ENCODE measurements at places on chromosomes 6 and 20. TPM values are rescaled to one million over a fixed set of nuclear protein-coding genes. Genes with fewer than 3 reads are reported as not detected.
A peak's percentile ranks its signal among the peaks of the same experiment; 100 is the strongest.

Gene KCNK15
- polyA plus RNA-seq: not detected

Gene SLC2A10
- 18.0 TPM for polyA plus RNA-seq

Gene HLA-DPA1
- polyA plus RNA-seq: 21.3 TPM

Gene SAMD3
- polyA plus RNA-seq: 0.64 TPM

Gene C6orf163
- 6.5 TPM for polyA plus RNA-seq

Gene APOBEC2
- 0.71 TPM for polyA plus RNA-seq

Gene DHX16
- polyA plus RNA-seq: 51.8 TPM

Gene GSTA3
- polyA plus RNA-seq: 0.27 TPM

Gene WFDC10B
- polyA plus RNA-seq: not detected

- no peak for DNase-seq
These were observed 122.7 kb downstream of the SMOC2 start for GRCh38 chr6:168563656-168564055.

GRCh38 chr20:10006447-10007090 is 28.2 kb upstream of the ANKEF1 start:
- peak; percentile 8 for DNase-seq

- DNase-seq: no peak
These were observed 501 bp upstream of the ELOVL5 start for GRCh38 chr6:53349209-53349693.

GRCh38 chr20:12914804-12915203 is 94.0 kb upstream of the SPTLC3 start:
- no peak for DNase-seq

DNA sequence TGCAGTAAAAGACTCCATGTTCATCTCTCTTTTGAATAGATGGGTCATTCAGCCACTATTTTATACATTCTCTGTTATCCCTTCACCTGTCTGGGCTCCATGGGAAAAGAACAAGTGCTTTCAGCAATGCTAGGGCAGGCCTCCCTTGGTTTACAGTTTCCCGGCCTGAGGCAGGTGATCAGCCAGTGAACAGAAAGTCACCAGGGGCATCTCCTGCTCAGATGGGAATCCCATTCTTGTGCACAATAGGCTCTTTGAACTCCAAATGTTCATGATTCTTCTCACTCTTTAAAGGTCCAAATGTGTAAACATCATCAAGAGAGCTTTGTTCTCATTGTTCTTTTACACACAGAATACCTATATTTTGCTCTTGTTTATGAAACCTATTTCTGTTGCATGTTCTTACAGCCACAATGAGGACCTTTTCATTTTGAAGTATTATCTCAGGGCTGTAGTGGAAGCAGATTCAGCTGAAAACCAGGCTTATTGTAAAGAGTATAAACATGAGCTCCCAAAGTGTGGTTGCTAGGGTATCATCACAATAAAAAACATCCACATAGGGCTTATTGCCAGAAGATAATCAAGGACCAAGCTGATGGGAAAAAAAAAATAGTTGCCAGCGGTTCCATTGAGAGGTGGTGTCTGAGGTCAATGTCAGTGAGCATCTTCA is 267.1 kb upstream of the SGK1 start:
- DNase-seq: no peak

- no peak for DNase-seq
These were observed 90.6 kb downstream of the C6orf118 start for GRCh38 chr6:165218829-165219228.

GRCh38 chr6:107488174-107488874 is 1.6 kb upstream of the SOBP start:
- no peak for DNase-seq

- no peak for DNase-seq
These were observed 417.3 kb downstream of the LMBRD1 start for GRCh38 chr6:69379518-69379917.

DNA sequence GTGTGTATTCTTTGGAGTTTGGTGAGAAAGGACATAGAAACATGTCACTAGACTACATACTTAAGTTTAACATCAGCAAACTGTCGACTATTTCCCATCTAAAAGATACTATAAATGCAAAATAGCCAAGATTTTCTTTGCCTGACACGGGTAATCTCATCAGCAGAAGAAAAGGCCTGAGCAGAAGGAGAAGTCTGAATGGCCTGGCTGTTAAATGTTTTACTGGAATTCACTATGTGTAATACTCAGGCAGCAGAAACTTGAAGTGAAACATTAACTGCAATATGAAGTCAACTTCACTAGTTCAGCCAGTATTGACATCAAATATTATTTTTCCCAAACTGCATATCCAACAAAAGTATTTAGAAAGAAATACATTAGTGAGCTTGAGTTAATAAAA is 6.4 kb upstream of the DSE start:
- no peak for DNase-seq

GRCh38 chr6:38018755-38019165 is 199.2 kb downstream of the ZFAND3 start:
- DNase-seq: no peak
